ENCODE measurements at places on chromosomes 5 and 9. TPM values are rescaled to one million over a fixed set of nuclear protein-coding genes. Genes with fewer than 3 reads are reported as not detected.

COL27A1 gene
- polyA plus RNA-seq = 57.4 TPM

FAXDC2 gene
- polyA plus RNA-seq = 35.7 TPM

DNA sequence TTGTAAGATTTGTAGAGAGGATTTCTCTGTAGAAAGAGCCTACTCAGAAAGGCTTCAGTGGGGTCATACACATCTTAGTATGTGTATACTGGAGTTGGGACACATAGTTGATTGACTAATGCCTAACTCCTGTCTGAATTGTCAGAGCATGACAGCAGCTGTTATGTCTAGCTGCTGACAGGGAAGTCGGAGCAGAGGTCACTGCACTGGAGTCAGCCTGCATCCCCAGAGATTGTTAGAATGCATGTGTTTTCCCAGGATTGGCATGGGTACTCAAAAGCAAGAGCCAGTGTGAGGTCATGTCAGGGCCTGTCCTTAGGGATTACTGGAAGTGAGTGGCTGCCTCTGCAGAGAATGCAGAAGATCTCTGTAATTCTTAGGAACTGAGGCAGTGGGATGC lies 82.7 kb downstream of the ITGA1 start:
- no peak for DNase-seq

GRCh38 chr5:102286476-102286875 lies 9.6 kb downstream of the SLCO4C1 start:
- no peak for DNase-seq

PLAA gene
- 35.3 TPM for polyA plus RNA-seq

FAF2 gene
- 43.6 TPM for polyA plus RNA-seq

PCDHB9 gene
- polyA plus RNA-seq = 3.5 TPM

DNA sequence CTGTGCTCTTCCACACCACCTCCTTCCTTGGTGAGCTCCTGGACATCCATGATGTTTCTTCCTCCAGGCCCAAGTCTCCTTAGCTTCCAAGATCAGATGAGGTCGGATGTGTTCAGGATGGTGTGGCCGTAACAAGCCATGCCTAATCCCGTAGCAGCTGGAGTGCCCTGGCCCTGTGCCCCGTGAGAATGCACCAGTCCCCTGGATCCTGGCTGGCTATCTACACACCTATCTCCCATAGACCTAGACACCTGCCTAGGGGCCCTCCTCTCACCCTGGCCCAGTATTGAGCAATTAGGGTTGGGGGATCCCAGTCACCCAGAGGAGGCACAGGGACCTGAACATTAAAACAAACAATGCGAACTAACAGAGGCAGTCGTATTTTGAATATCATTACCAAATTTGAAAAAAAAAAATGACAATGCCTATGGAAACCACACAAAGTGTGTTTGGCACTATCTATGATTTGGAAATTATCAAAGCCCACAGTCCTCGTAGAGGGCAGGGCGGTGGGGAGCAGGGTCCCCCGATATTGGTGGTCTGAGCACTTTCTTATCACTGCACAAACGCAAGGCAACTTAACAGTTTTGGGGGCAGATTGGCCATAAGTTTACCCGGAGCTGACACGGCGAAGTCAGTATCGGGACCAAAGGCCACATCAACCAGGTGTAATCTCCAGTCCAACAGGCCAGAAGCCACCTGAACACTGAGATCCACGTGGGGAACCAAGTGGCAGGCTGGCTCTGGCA lies 13.2 kb downstream of the ENG start:
- no peak for DNase-seq

DNA sequence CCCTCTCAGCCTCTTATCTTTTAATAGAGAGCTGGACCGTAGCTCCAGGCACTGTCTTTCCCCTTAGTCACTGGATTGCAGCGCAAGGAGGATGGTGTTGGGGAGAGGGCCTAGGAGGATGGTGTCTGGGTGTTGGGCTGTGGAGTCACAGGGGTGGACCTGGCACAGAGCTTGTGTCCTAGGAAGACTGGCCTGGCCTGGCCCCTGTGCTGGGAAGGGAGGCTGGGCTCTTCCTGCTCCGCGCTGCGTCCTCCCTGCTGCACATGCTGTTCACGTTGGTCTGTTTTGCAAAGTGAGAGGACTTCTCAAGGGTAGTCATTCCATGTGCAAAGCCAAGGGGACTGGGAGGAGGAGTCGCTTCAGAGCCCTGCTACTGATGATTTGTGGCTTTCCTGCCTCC lies 123.9 kb downstream of the EHMT1 start:
- no peak for DNase-seq

SLC45A2 gene
- 0.82 TPM for polyA plus RNA-seq

- no peak for DNase-seq
Observed at GRCh38 chr5:117615226-117615625, 1040.6 kb upstream of the SEMA6A start.

GRCh38 chr5:16160706-16161105 lies 18.9 kb downstream of the MARCHF11 start:
- no peak for DNase-seq

FOXD4L4 gene
- not detected for polyA plus RNA-seq

SAXO1 gene
- 0.24 TPM for polyA plus RNA-seq

All from left renal cortex interstitium (tissue), 4 donors.